CD4-positive, alpha-beta memory T cell (primary cell): ENCODE measurements at places on chromosomes 3 and 15. TPM values are rescaled to one million over a fixed set of nuclear protein-coding genes. Genes with fewer than 3 reads are reported as not detected.

GRCh38 chr15:31258260-31258659 lies 68.4 kb upstream of the KLF13 start:
- peaks cover 19% of the 10 kb centered on the region for H3K4me1 ChIP-seq
- no peak for DNase-seq
- H3K4me3 ChIP-seq, result no peak overlapping the region
- H3K27me3 ChIP-seq, result no peaks in the 10 kb centered on the region
- no peaks in the 10 kb centered on the region for H3K36me3 ChIP-seq
- no peak overlapping the region for H3K27ac ChIP-seq

- H3K4me1 ChIP-seq, result no peaks in the 10 kb centered on the region
- no peak overlapping the region for H3K27ac ChIP-seq
- H3K36me3 ChIP-seq, result no peaks in the 10 kb centered on the region
- no peak overlapping the region for H3K4me3 ChIP-seq
- no peak for DNase-seq
Measured at GRCh38 chr3:87398168-87398801, 121.9 kb upstream of the POU1F1 start.

- no peak for DNase-seq
- no peaks in the 10 kb centered on the region for H3K4me1 ChIP-seq
- H3K27me3 ChIP-seq, result no peaks in the 10 kb centered on the region
Measured at GRCh38 chr3:51817375-51817774, 38.3 kb upstream of the IQCF6 start.

MYLK gene
- not detected for polyA plus RNA-seq

DNA sequence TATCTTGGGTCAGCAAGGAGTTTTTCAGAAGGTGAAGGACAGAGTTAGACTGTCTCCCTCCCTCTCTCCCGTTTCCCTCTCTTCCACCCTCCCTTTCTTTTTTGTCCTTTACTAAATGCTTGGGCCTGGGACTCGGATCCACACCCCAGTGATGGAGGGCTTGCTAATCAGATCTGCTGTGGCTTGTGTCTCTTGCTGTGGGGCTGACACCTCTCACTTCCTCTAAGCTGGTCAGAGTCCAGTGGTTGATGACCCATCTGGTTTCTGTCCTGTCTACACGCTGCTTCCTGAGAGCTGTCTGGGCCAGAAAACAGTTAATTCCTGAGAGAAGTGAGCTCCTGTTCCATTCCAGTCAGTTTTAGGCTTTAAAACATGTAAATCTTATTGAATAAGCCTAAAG lies 849 bp downstream of the TRAK1 start:
- no peak for DNase-seq
- H3K4me3 ChIP-seq, result no peak overlapping the region
- H3K27ac ChIP-seq, result no peak overlapping the region
- peaks cover 4% of the 10 kb centered on the region for H3K4me1 ChIP-seq
- H3K27me3 ChIP-seq, result no peaks in the 10 kb centered on the region

DNA sequence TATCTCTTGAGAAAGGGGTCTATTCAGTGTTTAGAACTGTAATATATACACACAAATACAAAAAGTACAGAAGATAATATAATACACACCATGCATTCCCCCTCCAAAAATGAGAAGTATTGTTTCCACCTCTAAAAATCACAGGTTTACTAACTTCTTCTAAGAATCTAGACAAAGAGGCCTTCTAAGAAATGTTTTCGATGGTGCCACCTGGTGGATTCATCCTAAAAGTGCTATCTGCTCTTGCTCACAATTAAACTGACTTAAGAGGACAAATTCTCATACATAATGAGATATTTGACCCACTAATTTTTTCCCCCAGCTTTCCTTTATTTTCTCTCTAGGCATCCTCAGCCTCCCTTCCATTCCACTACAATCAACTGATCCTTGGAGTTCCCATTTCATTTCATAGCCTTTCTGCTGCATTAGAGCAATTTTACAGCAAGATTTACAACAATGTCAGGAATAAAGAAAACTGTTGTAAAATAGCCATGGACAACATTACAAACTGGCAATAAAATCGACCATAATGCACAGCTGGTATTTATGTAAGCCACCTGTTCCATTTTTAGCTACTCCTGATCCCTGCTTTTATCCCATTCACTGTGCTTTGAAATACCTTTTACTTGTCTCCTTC lies 124.6 kb downstream of the ARRDC4 start:
- H3K4me3 ChIP-seq, result no peak overlapping the region
- no peaks in the 10 kb centered on the region for H3K27me3 ChIP-seq
- no peaks in the 10 kb centered on the region for H3K4me1 ChIP-seq
- no peak overlapping the region for H3K27ac ChIP-seq
- DNase-seq, result peak; percentile 33

GCNT3 gene
- not detected for polyA plus RNA-seq

- H3K27ac ChIP-seq, result no peak overlapping the region
- no peak overlapping the region for H3K4me3 ChIP-seq
- no peaks in the 10 kb centered on the region for H3K27me3 ChIP-seq
Measured at GRCh38 chr3:52480768-52481715, 14.1 kb upstream of the STAB1 start.
